T1000 (cell line): ENCODE measurements at places on chromosomes 1 and 21.

- DNase-seq = no peak
Measured at GRCh38 chr1:43779805-43780403, 72.6 kb downstream of the ST3GAL3 start.

DNA sequence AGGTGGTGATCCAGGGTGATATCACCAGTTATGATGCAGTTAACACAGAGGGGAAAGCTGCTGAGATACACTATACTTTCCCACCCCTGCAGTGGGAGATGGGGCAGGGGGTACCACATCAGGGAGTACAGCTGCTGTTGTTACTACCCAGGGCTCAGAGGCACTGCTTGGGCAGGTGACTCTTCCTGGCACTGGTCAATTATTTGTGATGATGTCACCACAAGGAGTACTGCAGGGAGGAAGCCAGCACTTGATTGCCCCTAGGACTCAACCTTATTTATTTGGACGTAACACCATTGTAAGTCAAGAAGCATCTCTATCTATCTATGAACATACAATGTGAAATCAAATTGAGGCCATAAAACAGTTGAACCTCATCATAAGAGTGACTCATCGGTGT lies 10.1 kb downstream of the IFNAR1 start:
- DNase-seq = no peak

DNA sequence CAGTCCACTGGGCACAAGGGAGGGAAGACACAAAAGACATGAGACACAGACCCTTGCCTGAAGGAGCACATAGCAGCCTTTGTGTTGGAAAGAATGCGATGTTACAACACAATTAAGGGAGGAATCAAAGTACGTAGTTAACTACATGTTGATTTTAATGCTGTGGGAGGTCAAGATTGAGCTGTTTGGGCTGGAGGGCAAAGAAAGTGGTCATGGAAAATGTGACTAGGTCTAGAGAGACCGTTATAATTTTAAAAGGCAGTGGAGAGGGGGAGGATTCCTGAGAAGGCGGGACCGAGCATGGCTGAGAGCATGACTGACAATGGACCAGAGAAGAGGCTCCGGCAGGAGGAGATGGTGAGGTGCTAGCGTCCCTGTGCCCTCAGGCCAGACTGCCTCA lies 111.8 kb upstream of the ATP1A1 start:
- DNase-seq = no peak

GRCh38 chr1:219304227-219305226 lies 130.8 kb downstream of the LYPLAL1 start:
- peak; percentile 56 for DNase-seq

- no peak for DNase-seq
Measured at GRCh38 chr21:22106720-22107410, 1108.7 kb downstream of the NCAM2 start.

- DNase-seq = no peak
Measured at GRCh38 chr1:88149686-88150085, 534.4 kb upstream of the PKN2 start.

GRCh38 chr1:165426745-165427144 lies 18.2 kb downstream of the RXRG start:
- DNase-seq = no peak
